GM13977 (cell line): ENCODE measurements at places on chromosomes 2 and 18.

- DNase-seq: no peak
These were observed 125.2 kb downstream of the SH3BP4 start for GRCh38 chr2:235077046-235077445.

- no peak for DNase-seq
These were observed 63.6 kb downstream of the FEZ2 start for GRCh38 chr2:36534275-36534799.

DNA sequence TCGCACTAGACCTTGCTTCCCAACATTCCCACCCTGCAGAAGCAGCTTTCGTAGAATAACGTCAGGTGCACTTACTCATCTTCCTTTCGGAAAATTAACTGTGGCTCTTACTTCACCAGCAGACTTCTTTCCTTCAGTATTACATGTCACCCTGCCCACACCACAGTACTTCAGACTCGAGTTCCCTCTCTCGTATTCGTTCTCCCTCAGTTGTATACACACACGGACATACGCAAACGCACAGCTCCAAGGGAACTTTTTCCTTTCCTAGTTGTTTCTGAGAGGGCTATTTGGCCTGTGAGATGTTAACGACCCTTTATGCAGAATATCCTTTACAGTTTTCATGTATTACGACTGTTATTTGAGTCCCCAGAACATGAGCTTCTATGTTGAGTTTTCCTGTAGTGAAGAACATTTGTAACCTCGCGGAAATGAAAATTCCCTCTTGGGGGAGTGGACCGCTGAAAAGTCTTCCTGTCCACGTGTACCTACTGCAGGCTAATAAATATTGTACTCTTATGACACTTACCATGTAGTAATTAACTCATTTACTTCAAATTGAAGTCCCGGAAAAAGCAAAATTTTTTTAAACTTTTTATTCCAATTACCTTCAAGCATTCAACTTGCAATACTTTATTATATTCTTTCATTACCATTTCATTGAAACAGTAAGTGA lies 908 bp downstream of the ERLEC1 start:
- no peak for DNase-seq

- DNase-seq: no peak
These were observed 416.4 kb downstream of the CMPK2 start for GRCh38 chr2:6449343-6449742.

- DNase-seq: peak; percentile 31
These were observed 32.4 kb upstream of the VIT start for GRCh38 chr2:36663851-36664695.

- no peak for DNase-seq
These were observed 3.8 kb downstream of the LIPG start for GRCh38 chr18:49565612-49566011.

- no peak for DNase-seq
These were observed 11.9 kb downstream of the TNS1 start for GRCh38 chr2:217990791-217991465.

DNA sequence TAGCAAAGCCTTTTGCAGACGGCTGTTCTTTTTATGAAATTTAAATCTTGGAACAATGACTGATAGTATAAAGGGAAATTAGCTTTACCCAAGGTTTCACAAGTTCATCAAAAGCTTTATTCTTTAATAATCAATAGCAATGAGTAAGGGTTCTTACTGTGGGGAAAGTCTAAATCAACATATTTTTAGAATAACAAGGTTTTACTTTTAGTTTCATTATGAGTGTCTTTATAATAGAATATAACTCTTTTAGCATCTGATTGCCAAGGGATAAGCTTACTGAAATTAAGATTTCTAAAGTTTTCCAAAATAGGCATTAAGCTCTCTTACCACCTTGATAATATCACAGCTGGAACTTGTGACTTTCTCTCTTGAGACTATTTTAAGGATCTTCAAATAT lies 1489.7 kb downstream of the LRP1B start:
- no peak for DNase-seq

DNA sequence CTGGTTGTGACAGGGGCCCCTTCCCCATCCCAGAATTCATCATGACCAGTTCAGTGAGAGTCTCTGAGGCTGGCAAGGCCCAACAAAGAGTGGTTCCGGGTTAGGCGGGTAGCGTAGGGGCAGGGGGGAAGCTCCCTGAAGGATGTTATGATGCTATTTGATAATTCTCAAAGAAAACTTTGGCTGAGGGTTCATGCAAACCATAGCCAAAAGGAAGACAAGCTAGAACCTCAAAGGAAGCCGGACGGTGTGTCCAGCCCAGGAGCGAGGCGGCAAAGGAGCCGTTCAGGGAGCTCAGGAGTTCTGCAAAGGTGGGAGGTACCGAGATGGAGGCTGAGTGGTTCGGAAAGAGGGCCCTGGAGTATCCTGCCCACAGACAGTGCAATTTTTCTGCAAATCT lies 226.8 kb upstream of the RAB6C start:
- no peak for DNase-seq

DNA sequence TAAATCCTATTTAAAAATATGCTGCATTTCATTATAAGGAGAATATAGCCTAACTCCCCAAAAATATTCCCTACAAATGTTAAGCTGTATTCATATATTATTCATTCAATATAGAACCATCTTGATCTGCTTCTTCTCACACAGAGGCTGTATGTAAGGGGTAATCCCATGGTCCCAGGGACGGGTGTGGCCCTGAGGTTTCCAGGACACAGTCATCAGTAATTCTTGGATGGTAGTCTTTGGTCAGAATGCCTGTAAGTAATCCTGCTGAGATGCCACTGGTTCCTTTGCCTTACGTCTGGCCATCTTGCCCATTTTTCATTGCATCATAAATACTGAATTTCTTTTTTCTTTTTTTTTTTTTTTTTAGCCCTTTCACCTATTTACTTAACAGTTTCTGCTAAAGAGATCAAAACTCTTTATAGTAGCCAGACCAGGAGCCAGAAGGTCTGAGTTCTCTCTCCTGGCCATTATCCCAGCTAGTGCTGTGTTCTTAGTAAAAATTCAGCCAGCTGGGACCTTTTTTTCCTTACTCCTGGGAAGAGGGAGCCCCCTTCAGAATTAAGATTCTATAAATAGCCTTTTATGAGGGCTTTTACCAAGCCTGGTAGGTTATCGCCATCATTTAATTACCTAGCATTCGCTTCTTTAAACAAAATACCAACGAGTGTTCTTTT lies 134.9 kb downstream of the SOX11 start:
- DNase-seq: no peak

GRCh38 chr2:99487906-99488305 lies 1.9 kb downstream of the REV1 start:
- DNase-seq: no peak

DNA sequence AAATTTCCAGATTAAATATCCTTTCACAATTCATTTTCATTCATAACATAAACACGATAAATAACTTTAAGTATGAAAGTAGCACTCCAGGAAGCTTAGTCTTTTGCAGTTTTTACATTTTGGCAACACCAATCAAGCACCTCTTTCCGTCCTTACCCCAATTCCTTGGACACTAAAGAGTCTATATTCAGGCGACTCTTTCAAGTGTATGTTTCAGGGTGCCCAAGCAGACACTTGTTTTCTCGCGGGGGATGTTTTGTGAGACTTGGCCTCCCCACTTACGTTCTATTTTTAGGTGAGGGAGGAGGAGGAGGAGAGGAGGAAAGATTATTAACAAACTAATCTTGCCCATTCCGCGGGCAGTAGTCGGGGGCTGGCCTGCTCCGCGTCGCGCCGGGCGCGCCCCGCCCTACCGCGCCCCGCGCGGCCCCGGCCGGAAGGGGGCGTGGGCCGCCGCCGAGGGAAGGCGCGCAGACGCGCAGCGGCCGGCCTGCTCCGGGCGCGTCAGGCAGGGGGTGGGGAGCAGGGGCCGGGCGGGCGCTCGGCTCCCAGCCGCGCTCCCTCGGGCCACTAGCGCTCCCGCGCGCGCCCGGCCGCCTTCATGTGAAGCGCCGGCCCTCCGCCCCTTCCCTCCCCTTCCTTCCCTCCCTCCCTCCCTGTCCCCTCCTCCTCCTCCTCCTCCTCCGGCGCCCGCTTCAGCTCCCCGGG lies at the start of gene ITPRID2:
ITPRID2 (plus strand) TSS at position 473 of the 708 bp plus-strand sequence. CDS start 337 bp downstream, outside the sequence.
- peak; percentile 96 for DNase-seq

DNA sequence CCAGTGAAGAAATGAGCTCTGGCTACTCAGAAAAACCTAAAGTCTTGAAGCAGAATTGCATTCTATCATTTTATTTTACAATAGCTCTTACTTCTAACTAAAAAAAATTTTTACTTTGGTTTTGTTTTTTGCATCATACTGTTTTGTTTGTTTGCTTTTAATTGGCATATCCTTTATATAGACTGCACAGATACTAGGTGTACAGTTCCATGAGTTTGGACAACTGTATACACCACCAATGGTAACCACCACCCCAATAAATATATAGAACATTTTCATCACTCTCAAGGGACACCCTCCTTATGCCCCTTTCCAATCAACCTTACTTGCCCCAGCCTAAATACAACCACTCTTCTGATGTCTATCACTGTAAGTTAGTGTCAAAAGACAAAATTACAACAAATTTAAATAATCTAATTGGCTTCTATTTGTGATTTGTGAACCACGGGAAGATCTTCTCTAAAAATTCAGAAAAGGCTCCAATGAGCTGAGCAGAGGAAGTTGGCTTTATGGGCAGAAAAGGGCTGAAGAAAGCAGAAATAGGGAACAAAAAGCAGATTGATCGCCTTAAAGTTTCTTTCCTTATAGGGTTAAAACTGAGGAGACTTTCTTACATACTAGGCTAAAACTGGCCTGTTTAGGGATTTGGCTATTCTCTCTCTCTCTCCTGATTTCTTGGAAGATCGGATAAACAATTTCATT lies 22.2 kb upstream of the SOS1 start:
- no peak for DNase-seq

- DNase-seq: no peak
These were observed 63.2 kb downstream of the ZEB2 start for GRCh38 chr2:144456680-144457079.

DNA sequence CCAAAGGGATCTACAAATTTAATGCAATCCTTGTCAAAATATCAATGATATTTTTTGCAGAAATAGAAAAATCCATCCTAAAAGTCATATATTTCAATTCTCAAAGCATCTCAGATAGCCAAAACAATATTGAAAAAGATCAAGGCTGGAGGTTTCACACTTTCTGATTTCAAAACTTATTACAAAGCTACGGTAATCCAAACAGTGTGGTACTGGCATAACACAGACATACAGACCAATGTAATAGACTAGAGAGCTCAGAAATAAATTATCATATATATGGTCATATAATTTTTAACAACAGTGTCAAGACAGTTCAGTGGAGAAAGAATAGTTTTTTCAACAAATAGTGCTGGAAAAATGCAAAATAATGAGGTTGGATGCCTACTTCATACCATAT lies 40.3 kb upstream of the PROKR1 start:
- DNase-seq: no peak

GRCh38 chr2:101759162-101759561 lies 61.7 kb downstream of the MAP4K4 start:
- no peak for DNase-seq

- no peak for DNase-seq
These were observed 11.0 kb downstream of the CROCC2 start for GRCh38 chr2:240917009-240917683.

- DNase-seq: no peak
These were observed 588.6 kb downstream of the NRXN1 start for GRCh38 chr2:50443288-50443687.

- no peak for DNase-seq
These were observed 798.8 kb upstream of the HS6ST1 start for GRCh38 chr2:129117434-129117833.

DNA sequence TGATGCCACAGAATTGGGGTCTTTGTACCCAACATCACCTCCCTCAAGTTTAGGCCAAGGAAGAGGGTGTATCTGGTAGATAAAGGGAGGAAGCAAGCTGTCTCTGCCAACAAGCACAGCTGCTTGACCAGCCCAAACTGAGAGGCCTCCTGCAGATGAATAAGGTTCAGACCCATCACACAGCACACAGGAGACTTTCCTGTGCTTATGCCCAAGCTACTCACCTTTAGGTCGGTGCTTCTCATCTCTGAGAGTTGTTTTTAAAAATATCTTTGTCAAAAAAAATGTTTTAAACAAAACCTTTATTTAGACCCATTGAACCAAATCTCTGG lies 24.7 kb upstream of the SP3 start:
- DNase-seq: no peak

DNA sequence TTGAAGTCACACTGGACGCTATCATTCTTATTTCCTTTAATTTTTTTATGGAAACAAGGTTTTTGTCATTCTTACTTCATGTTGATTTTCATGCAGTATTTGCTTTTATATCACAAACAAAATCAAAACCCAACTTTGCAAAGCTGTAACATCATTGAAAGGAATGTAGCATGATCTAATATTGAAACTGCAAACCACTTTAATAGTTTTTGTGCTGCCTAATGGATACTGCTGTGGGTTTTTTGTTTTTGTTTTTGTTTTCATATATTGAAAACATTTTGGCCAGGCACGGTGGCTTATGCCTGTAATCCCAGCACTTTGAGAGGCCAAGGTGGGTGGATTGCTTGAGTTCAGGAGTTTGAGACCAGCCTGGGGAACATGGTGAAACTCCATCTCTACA lies 81.6 kb downstream of the MAP2 start:
- no peak for DNase-seq

DNA sequence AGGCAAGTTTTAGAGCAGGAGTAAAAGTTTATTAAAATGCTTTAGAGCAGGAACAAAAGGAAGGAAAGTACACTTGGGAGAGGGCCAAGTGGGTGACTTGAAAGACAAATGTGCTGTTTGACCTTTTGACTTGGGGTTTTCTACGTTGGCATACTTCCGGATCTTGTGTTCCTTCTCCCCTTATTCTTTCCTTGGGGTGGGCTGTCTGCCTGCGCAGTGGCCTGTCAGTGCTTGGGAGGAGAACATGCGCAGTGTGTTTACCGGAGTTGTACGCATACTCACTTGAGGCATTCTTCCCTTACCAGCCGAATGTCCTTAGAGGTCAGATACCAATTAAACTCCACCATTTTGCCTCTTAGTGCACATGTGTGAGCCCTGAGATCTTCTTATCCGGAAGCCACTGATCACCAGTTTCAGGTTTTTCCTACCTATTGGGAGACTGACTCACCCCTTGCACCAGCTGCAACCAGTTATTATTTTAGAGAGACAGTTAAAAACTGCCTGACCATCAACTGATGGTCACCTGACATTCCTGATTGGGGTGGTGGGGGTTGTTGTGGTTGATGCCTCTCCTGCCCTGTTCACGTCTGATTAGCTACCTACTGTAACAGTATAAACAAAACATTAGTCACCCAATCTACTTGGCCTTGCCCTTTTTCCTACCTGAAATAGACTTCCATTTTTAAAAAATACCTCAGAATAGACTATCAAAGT lies 67.5 kb downstream of the NYAP2 start:
- no peak for DNase-seq

- no peak for DNase-seq
These were observed 43.5 kb upstream of the FAHD2A start for GRCh38 chr2:95359031-95359430.
